ENCODE measurements at places on chromosomes 2 and 18.
A peak's percentile ranks its signal among the peaks of the same experiment; 100 is the strongest.

DNA sequence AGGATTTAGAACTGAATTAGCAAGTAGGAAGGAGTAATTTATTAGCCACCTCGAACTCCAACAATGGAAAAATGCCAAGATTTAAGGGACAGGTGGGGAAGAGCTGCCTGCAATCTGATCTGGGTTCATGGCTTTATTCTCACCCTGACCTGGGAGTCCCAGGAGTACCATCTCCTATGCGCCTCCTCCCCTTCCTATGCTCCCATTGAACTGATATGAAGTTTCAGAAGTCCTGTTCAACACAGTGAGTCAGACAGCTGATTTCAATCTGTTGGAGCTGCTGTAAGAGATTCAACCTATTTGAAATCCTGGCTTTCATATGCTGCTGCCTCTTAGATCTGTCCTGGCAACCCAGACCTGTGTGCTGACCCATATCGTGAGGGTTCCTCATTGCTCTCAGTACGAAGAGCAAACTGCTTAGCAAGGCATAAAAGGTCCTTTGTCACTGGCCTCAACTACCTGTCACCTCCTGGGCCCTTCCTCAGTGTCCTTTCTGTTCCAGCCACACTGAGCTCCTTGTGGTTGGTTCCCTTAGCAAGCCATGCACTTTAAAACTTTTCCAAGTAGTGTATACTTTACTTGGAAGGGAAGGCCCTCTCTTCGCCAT, 15.9 kb upstream of the CD28 start:
- no peak for DNase-seq

- no peak for DNase-seq
These were observed 702.4 kb upstream of the RAB6C start for GRCh38 chr2:129276978-129277584.

DNA sequence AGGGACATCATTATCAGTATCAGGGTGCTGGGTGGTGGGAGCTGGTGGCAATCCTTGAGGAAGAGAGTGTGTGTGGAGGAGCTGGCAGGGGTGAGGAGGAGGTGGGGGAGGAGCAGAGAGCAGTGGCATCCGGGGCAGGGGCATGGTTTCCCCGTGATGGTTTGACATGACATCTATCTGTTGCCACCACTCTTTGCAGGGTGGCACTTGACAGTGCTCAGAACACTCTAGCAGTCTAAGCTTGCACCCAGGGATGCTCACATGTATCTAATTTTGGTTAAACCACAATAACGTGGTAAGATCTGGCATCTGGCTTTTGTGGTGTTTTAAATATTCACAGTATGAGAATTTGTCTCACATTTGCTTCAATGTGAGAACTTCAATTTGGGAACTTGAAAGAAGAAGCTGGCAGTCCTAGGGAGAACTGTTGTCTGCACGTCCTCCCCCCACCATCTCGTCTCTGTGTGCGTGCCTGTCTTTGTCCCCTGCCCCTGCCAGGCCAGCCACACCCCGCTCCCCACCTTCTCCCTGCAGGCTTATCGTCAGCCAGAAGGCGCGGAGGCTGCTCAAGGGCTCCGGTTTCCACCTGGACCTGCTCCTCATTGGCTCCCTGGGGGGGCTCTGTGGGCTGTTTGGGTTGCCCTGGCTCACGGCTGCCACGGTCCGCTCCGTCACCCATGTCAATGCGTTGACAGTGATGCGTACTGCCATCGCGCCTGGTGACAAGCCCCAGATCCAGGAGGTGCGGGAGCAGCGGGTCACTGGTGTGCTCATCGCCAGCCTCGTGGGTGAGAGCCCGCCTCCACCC, 11.7 kb downstream of the SLC4A3 start:
- DNase-seq = no peak

GRCh38 chr2:190929919-190930318, 49.3 kb downstream of the GLS start:
- no peak for DNase-seq

DNA sequence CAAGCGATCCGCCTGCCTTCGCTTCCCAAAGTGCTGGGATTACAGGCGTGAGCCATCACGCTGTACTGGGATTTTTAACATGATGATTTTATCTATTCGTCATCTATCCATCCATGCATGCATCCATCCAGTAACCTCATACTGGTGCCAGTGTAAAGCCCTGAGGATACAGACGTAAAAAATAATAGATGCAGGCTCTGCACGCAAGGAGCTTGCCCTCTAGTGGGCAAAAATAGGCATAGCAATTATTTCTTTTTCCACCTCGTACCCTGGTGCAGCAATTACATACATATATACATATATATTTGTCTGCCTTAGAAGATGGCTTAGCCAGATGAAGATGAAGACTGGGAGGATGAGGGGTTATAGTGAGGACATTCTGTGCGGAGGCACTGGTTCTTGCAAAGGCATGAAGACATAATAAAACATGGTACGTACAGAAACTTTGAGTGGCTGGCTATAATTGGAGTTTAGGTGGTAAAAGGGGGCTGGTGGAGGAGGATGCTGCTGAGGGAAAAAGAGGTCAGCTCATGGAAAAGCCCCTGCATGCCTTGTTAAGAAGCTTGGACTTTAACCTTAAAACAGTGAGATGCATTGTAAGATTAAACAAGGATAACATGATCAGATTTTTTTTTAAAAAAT, 19.6 kb upstream of the RPIA start:
- peak; percentile 72 for DNase-seq

- no peak for DNase-seq
These were observed 39.1 kb upstream of the ALPP start for GRCh38 chr2:232339121-232340081.

Data from B cell (primary cell).